ENCODE measurements at places on chromosomes 13 and 19.
A peak's percentile ranks its signal among the peaks of the same experiment; 100 is the strongest.

DNA sequence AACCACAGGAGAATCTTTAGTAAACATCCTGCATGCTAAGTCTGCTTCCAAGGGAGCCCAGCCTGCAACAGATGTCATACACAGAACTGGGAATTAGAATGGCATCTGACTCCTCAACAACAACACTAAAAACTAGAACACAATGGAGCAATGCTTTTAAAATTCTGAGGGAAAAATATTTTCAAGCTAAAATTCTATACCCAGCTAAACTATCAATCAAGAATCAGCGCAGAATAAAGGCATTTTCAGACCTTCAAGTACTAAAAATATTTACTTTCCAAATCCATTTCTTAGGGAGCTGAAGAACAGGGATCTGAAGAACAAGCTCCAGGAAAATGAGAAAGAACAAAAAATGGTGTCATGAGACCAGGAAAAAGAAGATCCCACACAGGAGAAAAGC, 46.9 kb upstream of the CHST8 start:
- no peak for DNase-seq

DNA sequence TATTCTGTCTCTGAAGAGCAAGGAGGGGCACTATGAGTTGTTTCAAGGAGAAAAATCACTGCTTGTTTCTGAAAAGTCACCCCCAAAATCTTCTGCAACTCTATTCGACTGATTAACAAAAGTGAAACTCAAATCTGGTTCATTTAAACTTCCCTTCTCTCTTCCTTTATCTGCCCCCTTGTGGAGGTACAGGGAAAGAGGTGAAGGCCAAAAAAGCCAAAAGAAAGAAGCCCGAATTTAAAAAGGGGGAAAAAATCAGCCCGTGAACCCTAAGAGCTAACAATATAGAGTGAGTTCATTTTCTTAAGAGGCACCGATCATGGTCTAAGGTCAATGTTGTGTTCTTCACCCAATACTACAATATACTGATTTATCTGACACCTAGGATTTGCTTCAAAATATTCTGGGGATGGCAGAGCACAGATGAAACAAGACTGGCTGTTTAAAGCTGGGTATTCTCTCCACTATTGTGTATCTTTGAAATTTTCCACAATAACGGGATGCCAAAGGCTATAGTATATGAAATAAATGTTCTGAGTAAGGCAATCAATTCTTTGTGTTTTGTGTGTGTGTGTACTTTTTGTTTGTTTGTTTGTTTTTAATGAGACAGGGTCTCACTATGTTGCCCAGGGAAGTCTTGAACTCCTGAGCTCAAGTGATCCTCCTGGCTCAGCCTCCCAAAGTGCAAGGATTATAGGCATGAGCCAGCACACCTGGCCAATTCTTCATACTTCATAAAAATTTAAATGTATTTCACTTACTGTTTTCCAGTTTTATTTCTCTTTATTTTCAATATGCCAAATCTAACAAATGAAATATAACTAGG, 55.0 kb upstream of the EEF1AKMT1 start:
- peak; percentile 43 for DNase-seq

- DNase-seq = no peak
Measured at GRCh38 chr13:26048741-26049140, 3.1 kb downstream of the SHISA2 start.

- no peak for DNase-seq
Measured at GRCh38 chr19:47729468-47729798, 15.9 kb upstream of the NOP53 start.

GRCh38 chr19:50712833-50713232, 6.8 kb downstream of the SHANK1 start:
- DNase-seq = no peak

DNA sequence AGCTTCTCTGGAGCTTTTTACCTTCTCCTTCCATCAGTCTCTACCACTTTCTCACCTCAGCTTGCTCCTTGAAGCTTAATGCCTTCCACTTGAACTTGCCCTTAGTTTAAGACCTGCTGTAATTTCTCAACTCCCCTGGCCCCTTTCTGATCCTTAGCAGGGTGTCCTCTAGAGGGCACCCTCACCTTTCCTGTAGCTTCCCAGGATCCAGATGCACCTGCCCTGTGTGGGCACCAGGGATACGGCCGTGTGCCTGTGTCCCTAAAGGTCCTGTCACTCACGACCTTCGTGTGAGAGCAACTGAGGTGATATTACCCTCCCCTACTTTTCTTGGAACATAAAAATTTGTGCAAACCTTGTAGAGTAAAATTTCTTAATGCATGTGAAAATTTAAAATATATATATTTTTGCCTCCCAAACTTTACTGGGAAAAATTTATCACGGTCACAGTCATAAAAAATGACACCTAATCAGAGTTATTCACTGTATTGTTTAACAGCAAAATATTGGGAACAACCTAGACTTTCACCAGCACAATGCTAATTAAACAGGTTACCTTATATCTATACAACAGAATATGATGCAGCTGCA, 46.4 kb downstream of the PSG3 start:
- peak; percentile 37 for DNase-seq

- DNase-seq = peak; percentile 44
Measured at GRCh38 chr13:26784704-26785639, 24.4 kb upstream of the GPR12 start.

GRCh38 chr19:23784274-23784673, 25.6 kb upstream of the ZNF681 start:
- no peak for DNase-seq

DNA sequence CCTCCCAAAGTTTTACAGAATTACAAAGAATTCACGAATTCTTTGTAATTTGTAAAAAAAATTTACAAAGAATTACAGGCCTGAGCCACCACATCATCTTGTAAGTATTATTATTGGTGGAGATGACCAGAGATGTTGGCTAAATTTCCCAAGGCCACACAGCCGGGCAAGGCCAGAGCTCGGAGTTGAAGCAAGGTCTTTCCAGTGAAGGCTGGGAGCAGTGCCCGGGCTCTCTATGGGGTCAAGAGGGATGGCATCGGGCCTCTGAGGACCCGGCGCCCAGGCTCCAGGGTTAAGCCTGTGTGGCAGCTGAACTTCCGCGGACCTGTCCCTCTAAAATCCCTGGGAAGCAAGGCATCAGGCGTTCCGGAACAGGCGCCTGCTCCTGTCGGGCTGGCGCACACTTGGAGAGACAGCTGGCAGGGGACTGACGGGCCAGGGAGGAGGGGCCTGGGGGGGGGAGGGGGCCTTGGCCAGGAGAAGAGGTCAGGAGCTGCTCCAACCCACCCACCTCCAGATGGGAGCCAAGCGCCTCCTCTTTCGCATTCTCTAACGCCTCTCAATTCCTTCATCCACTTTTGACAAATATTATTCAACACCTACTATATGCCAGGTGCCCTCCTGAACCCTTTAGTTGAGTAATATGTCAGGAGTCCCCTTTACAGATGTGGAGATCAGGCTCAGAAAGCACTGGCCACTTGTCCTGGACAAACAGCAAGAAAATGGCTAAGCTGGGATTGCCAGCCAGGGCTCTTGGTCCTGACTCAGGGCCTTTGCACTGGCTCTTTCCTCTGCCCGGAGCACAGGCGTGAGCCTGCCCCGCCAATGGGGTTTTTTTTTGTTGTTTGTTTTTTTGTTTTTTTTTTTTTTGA, 36.8 kb upstream of the SEMA6B start:
- no peak for DNase-seq

DNA sequence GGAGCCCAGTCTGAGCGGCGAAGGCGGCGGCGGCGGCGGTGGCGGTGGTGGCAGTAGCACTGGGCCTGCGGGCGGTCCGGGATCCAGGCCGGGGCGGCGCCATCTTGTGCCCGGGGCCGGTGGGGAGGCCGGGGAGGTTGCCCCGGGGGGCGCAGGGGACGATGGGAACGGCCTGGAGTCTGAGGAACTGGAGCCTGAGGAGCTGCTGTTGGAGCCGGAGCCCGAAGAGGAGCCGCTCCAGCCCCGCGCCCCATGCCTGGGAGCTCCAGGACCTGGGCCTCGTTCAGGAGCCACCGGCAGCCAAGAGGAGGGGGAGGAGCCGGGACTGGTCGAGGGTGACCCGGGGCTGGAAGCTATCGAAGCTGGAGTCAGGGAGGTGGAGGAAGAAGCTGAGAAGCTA, 11.6 kb downstream of the ZNF28 start:
- DNase-seq = no peak

DNA sequence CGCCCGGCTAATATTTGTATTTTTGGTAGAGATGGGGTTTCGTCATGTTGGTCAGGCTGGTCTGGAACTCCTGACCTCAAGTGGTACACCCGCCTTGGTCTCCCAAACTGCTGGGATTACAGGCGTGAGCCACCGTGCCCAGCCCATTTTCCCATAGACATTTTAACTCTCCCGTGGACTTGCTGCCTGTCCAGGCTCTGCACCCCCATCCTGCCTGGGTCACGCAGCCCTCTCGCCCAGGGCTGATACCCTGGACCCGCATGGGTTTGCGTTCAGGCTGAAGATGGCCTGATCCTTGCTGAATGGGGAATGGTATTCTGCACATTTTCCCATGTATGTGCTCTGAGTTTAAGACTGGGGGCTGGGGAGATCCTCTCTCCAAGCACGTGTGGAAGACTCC, 46.0 kb upstream of the RANBP3 start:
- no peak for DNase-seq

GRCh38 chr19:6423499-6424194, 964 bp downstream of the KHSRP start:
- DNase-seq = peak; percentile 55

- DNase-seq = no peak
Measured at GRCh38 chr13:113349050-113349449, 14.9 kb downstream of the GRTP1 start.

- DNase-seq = peak; percentile 33
Measured at GRCh38 chr13:106362707-106363106, 172.8 kb downstream of the EFNB2 start.

GRCh38 chr13:89380101-89380500, 1708.9 kb downstream of the SLITRK5 start:
- DNase-seq = peak; percentile 47

GRCh38 chr13:101727118-101727517, 274.6 kb downstream of the ITGBL1 start:
- DNase-seq = no peak

DNA sequence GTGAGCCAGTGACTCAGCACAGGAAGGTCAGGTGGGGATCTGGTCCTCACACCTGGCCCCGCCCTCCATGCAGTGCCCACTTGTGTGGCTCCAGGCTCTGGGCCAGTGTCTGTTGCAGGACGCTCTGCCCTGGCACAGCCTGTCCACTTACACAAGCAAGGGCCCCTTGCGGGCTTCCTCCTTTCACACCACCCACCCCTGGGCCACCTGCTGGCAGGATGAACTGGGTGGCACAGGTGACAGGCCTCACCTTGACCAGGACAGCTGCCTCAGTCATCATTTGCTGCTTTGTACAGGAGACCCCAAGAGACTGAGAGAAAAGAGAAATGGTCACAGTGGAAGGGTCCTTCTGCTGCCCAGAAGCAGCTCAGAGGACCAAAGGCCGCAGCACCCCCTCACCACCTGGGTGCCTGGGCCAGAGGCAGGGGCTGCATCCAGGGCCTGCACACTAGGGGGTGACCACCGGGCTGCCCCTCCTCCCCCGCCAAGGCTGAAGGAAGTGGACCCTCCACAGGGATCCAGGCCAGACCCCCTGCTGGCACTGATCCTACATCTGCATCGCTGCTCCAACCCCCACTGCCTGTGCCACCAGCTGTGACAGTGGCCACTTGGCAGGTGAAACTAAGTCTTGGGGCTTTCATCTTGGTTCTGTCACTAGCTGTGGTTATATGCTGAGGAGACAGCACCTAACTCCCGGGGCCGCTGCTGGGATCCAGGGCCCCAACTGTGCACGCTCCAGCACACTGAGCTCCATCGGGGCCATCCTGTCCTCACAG, 110.3 kb downstream of the TUBA3C start:
- no peak for DNase-seq

DNA sequence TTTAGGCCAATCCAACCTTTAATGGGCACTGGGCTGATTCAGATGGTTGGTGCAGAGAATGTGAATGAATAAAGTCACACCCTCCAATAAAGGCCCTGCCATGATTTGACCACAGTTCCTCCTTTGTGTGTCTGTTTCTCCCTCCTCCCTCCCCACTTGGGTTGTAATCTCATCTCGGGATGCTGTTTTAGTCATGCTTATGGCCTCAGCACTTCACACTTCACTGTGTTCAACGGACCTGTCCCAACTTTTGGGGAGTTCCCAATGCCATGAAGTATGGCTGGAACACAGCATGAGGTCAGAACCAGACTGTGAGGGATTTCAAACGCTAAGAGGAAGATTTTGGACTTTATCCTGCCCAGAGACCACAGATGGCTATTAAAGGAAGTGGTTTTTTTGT, 5.6 kb upstream of the RAB8A start:
- DNase-seq = no peak

GRCh38 chr19:18051887-18052286, 34.8 kb downstream of the IL12RB1 start:
- no peak for DNase-seq

DNA sequence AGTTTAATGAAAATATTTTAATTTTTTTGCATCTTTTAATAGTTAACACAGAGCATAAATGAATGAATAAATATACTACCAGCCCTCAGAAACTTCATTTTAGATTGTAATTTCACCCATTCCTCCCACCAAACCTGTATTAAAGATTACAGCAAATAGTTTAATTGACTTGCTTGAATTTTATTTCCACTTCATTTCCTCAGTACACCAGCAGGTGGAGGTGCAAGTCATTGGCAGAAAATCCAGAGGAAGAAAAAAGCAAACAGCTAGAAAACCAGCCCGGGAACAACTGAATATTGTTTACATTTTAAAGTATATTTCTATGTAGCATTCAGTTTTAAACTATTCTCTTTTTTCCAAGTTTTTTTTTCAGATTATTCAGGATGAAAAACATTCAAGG, 177.8 kb downstream of the OLFM4 start:
- no peak for DNase-seq

- no peak for DNase-seq
Measured at GRCh38 chr13:25180775-25181537, 8.9 kb upstream of the AMER2 start.

DNA sequence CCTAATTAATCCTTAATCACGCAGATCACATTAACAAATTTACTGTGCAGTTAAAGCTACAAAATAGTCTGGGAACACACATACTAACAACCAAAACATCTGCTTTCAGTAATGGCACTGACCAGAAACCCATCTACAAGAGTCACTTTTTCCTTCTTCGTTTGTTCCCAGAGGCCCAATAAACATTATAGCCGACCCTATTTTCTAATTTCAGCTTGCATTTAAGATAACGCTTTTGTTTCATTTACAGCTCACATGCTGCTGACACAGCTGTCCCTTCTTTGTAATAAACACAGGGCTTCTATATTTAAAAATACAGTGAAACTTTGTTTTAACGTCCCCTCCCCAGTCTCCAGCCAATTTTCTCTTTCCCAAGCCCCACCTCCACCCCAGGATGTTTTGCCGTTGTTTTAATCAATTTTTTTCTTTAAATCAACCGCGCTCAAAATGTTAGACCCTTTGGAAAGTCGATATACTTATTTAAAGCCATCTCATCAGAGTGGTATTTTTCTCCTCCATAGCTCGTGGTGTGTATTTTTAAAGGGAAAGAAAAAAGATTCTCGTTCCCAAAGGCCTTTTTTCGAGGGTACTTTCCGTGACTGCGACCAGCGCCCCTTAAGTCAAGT, 1.7 kb upstream of the WBP4 start:
- peak; percentile 35 for DNase-seq

- DNase-seq = peak; percentile 64
Measured at GRCh38 chr13:33285420-33286124, at the start of gene STARD13. Gene STARD13 (minus strand): TSS chr13:33285755. CDS start chr13:33285638, 117 bp downstream.
